ENCODE measurements at places on chromosomes 12 and 14.

GRCh38 chr12:100249941-100250340 is 16.9 kb downstream of the DEPDC4 start:
- no peak for DNase-seq

DNA sequence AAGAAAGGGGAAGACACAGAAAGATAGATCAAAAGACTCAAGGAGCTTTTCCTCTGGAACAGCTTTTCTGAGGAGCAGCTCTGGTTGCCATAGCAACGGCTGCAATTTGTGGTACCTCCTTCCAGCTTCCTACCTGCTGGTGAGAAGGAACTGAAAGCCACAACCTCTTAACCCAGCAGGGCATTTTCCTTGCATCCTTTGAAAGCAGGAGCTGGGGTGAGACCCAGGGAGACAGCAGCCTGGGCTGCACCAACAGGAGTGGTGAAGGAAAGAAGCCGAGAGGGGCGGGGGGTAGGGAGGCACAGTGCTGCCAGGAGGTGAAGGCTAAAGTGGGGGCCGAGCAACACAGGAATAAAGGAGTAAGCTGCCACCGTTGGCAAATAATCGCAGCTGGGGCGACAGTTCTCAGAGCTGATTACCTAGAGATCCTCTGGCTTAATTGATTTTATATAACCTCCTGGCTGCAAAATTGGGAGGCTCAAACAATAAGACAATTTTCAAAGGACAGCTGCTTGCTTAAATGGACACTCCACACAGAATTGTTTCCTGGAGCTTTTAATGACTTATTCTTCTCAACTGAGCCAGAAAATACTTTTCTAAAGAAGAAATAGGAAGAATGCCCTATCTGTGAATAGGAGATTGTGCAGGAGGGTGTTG is 129.4 kb downstream of the RPAP3 start:
- peak; percentile 20 for DNase-seq

- no peak for DNase-seq
Measured at GRCh38 chr12:45220363-45220931, 4.6 kb downstream of the ANO6 start.

GRCh38 chr12:123237646-123238329 is 4.6 kb downstream of the MTRFR start:
- DNase-seq = peak; percentile 72

- no peak for DNase-seq
Measured at GRCh38 chr14:73988065-73988464, 31.0 kb downstream of the ENTPD5 start.

- no peak for DNase-seq
Measured at GRCh38 chr14:105006831-105007592, 13.9 kb downstream of the CDCA4 start.

GRCh38 chr14:92122351-92122677 is 545 bp downstream of the CPSF2 start:
- peak; percentile 53 for DNase-seq

- no peak for DNase-seq
Measured at GRCh38 chr12:110782922-110783321, 40.2 kb upstream of the PPP1CC start.

DNA sequence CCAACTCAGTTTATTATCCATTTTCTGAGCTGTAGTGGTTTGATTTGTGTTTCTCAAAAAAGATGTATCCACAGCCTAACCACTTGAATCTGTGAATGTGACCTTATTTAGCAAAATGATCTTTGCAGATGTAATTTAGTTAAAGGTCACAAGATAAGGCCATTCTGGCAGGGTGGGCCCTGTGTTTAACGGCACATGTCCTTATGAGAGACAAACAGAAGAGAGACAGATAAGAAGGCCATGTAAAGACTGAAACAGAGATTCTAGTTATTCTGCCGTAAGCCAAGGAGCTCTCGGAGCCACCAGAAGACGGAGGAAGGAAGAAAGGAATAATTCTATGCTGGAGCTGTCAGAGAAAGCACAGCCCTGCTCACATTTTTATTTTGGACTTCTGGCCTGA is 374.2 kb downstream of the PRKD1 start:
- no peak for DNase-seq

All from G401 (cell line).